ENCODE measurements at places on chromosomes 7 and 10.

DNA sequence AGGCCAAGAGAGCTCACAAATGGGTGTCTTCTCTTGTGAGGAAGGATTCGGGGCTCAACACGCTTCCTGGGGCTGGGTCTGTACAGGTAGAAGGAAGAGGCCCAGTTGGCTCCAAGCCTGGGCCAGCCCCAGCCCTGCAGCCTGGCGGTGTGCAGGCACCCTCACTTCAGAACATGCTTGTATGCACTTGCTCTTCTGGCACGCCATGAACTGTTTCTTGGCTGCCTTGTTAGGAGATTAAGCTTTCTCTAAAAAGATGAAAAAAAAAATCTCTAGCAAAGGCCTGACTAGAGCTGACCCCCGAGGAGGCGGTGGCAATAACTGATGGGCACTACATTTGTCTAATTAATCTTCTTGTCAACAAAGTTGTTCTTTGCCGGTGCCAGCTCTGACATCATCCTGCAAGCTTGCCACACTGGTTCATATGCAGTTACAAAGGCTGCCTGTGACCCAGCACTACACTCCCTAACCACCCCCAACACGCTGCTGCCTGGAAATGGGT, 94.7 kb downstream of the WDR11 start:
- DNase-seq: peak; percentile 98

GRCh38 chr10:12954866-12955265, 46.6 kb downstream of the CCDC3 start:
- DNase-seq: no peak

DNA sequence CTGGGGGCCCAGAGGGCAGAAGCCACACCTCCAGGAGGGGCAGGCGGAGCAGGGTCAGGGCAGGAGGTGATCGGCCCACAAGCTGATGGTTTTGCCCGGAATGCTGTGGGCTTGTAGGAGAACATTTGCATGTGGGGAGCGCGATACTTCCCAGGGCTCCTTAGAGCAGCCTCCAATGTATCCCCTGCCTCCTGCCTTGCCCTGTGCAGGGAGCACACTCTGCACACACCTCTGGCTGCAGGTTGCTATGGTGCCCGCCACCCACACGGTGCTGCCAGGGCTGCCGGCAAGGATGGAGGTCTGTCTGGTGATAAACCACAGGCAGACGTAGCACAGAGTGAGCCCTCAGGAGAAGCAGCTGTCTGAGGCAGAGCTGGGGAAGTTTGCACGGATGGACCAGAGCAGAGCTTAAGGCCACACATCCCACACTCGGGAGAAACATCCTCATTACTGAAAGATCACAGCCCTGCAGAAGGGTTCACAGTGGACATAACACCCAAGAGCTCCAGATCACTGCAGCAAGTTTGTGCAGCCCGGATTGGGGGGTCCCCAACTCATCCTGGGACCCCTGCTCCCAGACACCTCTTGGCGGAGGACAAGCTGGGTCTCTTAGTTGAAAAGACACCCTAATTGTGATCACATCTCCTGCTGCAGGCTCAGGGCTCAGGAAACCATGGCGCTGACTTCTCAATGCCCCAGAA, 41.8 kb downstream of the VIPR2 start:
- DNase-seq: no peak

- no peak for DNase-seq
Measured at GRCh38 chr7:138008019-138008587, 6.2 kb upstream of the CREB3L2 start.

DNA sequence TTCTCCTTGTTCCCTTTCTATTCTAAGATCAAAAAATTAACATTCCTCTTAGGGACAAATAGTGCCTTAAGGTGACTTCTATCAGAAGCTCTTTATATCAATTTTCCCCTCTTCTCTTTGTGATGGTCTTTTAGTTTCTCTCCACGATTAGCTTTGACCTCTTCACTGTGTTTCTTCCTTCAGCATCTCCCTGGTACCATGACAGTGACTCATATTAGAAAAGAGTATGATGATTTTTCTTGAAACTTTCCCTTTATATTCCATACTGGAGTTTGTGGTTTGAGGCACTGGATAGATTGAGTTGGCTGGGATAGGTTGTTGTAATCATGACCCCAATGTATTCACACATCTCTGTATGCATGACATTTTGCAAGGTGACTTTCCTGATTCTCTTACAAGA, 335.6 kb upstream of the GLI3 start:
- DNase-seq: no peak
